Aorta (tissue), 5 donors: ENCODE measurements at places on chromosomes 1 and 21.

DNA sequence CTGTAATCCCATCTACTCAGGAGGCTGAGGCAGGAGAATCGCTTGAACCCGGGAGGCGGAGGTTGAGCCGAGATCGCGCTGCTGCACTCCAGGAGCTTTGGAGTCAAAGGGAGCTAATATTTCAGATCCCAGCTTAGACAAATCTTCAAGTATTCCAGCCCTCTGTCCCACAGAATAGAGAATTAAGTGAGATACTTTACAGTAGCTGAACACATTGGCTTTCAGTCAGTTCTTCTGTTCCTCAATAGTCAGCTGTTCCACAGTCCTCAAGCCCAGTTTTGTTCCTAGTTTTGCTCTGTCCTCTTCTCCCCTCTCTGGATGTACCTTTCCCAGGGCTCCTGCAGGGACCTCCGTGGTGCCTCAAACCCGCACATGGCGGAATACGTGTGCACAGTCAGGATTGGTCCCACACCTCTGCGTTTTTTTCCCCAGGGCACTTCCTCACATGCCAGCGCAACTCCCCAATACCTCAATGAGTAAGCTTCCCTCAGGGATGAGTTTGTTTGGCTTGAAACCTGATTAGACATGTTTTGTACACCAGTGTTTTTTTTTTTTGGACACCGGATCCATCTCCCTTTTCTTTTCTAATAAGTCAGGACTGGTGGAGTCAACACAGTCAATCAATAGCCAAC is 1.2 kb downstream of the MFN2 start:
- no peak for DNase-seq

DNA sequence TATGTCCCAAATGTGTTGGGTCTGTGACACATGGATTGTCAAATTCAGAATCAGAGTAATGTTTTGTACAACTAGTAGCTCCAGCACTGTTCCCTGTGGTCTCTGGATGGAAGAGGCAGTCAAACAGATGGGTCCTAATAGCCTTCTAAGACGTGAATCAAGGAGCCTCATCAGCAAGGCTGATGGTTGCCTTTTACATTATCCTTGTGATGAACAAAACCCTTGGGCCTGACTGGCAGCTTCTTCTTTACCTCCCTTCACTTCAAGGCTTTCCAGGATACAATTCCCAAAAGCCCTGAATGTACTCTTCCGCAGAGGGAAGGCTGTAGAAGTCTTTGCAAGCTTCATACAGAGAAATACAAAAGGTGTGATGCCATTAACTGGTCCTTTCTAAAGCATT is 633.3 kb downstream of the USP25 start:
- no peak for DNase-seq

DNA sequence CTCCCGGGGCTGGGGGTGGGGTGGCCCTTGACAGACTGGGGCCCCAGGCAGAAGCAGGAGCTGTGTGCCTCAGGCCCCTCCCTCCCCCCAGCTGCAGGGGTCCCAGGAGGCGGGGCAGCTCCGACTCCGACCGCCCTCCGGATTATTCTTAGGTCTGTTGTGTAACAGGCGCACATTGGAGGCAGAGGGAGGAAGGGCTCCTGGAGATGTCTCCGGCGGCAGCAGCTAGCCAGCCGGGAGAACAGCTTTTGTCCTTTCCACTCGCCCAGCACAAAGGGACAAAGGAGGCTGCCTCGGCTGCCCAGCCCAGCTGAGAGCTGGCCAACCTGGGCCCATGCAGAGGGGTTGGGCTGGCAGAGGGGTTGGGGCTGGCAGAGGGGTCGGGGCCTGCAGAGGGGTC is 29.7 kb upstream of the PLCH2 start:
- DNase-seq, result no peak

DNA sequence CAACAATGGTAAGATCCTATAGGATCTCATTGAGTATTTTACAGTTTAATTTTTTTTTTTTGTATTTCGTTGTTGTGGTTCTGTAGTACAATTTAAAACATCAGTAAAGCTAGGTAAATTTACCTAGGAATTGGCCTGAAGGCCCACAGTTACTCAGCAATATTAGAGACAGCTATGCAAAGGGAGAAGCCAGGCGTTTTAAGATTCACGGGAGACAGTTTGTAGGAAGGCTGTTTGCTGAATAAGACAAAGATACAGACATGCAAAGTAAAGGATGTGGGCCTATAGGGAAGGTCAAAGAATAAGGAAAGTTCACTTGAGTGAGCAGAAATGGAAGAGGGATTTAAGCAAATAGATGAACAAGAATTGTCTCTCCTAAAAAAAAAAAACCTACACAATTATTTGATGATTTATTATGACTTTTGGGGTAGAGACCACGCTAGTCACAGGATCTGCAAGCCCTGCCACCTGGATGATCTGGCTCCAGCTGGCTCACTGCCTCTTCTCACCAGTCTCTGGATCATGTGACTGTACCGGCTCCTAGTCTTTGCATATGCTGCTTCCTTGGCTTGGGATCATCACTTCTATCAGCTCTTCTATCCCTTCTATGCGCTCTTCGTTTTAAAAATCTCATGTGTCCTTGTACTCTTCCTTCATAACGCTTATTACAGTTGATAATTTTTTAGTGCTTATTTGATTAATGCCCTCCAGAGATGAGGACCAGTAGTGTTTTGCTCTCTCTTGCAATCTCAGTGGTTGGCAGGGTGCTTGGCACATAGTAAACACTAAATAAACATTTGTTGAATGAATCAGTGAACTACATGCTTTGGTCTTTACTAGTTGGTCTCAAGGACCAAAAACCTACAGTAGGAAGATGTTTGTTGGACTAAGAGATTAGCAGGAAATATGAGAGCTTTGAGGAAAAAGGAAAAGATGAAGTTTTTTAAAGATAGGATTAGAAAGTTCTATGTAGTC is 14.1 kb downstream of the DYRK1A start:
- no peak for DNase-seq

- DNase-seq, result no peak
These were observed 122.4 kb downstream of the SIPA1L2 start for GRCh38 chr1:232507571-232507970.
